Stimulated activated naive CD4-positive, alpha-beta T cell treated with Interleukin-2 at 50 U/mL for 16 hours (primary cell): ENCODE measurements at places on chromosomes 4 and X.

GRCh38 chrX:1215123-1215823, 2.8 kb upstream of the CRLF2 start:
- DNase-seq, result no peak

- DNase-seq, result no peak
These were observed 135.7 kb upstream of the MAMLD1 start for GRCh38 chrX:150227321-150227860.

DNA sequence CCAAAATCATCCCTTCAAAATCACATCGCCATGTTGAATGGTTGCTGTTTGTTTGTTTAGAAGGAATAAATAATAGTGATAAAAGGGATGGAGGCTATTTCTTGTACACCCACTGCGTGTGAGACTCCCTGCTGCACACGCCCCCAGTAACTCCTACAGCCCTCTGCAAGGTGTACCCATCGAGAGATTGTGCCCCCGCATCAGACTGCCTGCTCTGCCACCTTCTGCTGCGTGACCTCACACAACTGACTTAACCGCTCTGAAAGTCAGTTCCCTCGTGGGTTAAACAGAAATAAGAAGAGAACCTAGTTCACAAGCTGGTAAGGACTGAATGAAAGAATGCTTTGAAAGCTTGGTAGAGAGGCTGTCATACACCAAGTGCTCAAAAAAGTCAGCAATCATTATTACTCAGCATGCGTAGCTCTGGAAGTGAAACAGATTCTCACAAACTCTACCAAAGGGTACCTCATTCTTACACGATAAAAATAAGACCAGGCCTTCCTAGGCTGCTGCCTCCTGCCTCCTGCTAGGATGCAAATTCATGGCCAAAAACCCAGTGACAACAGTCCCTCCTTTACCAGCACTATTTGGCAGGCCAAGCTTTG, 147.1 kb downstream of the CPEB2 start:
- DNase-seq, result no peak

DNA sequence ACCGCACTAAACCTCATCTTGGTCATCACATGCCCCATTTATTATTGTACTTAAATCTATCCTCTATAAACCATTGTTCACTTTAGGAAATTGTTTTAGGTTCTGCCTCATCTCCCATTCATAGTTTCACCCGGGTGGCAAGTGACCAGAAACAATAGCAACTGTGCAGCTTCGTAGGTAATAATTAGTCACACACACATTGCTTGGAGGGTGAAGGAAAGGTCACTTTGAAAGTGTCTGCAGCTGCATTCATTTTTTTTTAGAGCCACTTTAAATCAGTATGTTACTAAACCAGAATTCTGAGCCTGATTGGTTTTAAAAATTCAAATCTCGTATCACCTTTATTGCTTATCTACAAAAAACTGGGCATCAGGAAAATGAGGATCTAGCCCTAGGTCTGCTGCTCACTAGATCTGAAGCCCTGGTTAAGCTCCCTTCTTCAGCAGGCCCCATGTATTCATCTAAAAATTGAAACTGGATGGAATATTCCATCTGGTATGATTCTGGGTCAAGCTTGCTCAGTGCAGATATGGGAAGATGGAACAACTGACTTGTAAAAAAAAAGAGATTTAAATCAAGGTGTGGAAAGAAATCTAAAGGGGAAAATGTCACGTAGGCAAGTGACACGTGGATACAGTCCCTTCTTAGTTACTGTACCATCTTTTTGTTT, 62.4 kb downstream of the LIMCH1 start:
- no peak for DNase-seq

DNA sequence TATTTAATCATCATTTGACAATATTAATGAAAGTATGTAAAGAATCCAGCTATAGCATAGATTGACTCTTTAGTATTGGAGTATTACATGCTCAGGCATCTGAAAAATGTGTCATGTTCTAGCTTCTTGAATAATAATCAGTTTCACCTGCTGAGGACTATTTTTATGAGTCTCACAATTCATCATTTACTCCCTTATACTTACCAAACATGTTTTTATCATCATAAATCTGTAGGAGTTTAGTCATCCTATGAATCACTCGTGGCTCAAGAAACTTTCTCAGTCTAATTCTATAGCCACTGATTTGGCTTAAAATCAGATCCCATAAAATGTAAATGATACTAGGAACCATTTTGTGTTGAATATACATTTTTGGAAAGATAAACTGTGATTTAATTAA, 1616.1 kb downstream of the C4orf33 start:
- no peak for DNase-seq

DNA sequence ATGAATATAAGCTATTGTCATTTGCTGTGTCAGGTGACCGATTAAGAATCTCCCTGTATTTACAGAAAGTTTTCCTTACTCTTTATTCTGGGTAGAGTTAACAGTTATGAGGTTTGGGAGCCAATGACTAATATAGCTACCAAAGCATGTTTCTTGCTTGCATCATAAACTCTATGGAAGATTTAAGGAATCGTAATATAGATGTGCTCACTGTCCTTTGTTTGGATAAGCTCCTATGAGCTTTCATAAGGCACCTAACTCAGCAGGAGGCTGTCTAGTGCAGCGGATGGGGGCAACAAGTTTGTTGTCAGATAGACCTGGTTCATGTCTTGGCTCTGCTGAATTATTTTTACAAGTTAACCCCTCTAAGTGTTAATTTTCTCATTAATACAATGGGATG, 75.0 kb upstream of the PAQR3 start:
- DNase-seq, result no peak

- no peak for DNase-seq
These were observed 3.0 kb downstream of the FBXL5 start for GRCh38 chr4:15652191-15652590.

- DNase-seq, result no peak
These were observed 162.5 kb downstream of the BANK1 start for GRCh38 chr4:101952985-101953384.
